ENCODE measurements at places on chromosomes 6 and 20.

- DNase-seq: no peak
Measured at GRCh38 chr20:60345106-60345505, 386.9 kb downstream of the CDH26 start.

- DNase-seq: no peak
Measured at GRCh38 chr6:21350926-21351325, 242.6 kb upstream of the SOX4 start.

DNA sequence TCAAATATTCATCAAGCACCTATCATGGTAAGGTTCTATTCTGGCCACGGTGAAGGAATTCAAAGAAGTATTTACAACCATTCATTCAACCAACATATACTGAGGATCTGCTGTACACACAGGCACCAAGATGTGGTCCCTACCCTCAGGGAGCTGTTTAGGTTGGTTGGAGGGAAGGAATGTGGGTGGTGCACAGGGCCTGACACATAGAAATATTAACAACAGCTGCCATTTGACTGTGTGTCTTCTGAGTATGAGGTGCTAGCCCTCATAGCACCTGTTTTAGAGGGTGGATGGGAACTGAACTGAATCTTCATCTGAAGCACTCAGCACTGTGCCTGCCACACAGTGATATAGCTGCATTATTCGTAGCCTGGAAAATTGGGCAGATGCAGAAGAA is 7.3 kb downstream of the SNPH start:
- no peak for DNase-seq

- DNase-seq: no peak
Measured at GRCh38 chr6:101645770-101646169, 252.3 kb downstream of the GRIK2 start.
